Ovary (tissue), 10 donors: ENCODE measurements at places on chromosomes 7 and 10. TPM values are rescaled to one million over a fixed set of nuclear protein-coding genes. Genes with fewer than 3 reads are reported as not detected.

Gene CAMK1D
- 11.7 TPM for total RNA-seq

DNA sequence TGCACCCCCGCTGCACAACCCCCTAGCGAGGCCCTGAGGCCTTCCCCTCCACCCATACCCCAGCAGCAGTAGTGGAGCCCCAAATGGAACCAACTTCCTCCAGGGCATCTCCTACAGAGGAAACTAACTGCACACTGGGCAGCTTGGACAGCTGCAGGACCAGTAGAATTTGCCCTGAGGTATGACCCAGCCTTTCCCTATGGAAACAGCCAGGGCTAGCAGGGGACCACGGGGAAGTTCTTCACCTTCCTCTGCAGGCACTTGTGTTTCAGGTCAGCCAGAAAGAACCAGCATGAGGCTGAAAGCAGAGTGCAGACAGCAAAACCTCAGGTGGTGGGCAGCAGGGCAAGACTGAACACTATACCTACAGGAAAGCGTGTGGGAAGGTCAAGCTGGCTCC, 5.7 kb upstream of the EEPD1 start:
- peaks cover 10% of the 10 kb centered on the region for H3K4me1 ChIP-seq
- no peak overlapping the region for H3K27ac ChIP-seq
- H3K4me3 ChIP-seq: no peak overlapping the region
- H3K27me3 ChIP-seq: no peaks in the 10 kb centered on the region

GRCh38 chr10:6597478-6597877, 17.4 kb upstream of the PRKCQ start:
- no peaks in the 10 kb centered on the region for H3K4me1 ChIP-seq
- H3K27me3 ChIP-seq: no peaks in the 10 kb centered on the region
- DNase-seq: no peak
- H3K4me3 ChIP-seq: no peak overlapping the region
- no peak overlapping the region for H3K27ac ChIP-seq
- H3K36me3 ChIP-seq: no peaks in the 10 kb centered on the region

Gene C10orf67
- total RNA-seq: 0.36 TPM

Gene ZNF488
- total RNA-seq: 0.36 TPM

Gene TLX1
- not detected for total RNA-seq

Gene IKZF1
- total RNA-seq: 2.0 TPM

Gene ZNF138
- 9.3 TPM for total RNA-seq

GRCh38 chr7:37549076-37549931, 100.6 kb upstream of the ELMO1 start:
- H3K4me3 ChIP-seq: no peak overlapping the region
- no peaks in the 10 kb centered on the region for H3K27me3 ChIP-seq
- H3K27ac ChIP-seq: no peak overlapping the region
- H3K4me1 ChIP-seq: peaks cover 2% of the 10 kb centered on the region
- H3K36me3 ChIP-seq: no peaks in the 10 kb centered on the region

DNA sequence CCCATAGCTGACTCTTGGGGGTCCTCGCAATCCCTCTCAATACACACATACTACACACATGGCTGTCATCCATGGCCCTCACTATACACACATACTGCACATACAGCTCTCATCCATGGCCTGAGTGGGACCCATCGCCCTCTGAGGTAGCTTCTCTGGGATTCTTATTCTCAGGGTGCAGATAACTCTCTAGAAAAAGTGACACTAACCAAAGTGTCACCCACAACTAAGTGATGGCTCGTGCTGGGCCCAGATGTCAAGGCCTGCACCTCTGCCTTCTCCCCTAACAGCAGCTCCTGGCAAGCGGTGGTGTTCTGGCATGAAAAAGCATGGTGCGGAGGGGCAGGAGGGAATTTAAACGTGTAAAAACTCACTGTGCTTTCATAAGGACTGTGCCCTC, 62.7 kb upstream of the ZPBP start:
- no peak overlapping the region for H3K27ac ChIP-seq
- H3K36me3 ChIP-seq: no peaks in the 10 kb centered on the region
- DNase-seq: no peak

Gene TMEM176B
- total RNA-seq: 108 TPM

- H3K4me3 ChIP-seq: no peak overlapping the region
- no peaks in the 10 kb centered on the region for H3K36me3 ChIP-seq
- no peak overlapping the region for H3K27ac ChIP-seq
- H3K4me1 ChIP-seq: no peaks in the 10 kb centered on the region
- no peaks in the 10 kb centered on the region for H3K27me3 ChIP-seq
Measured at GRCh38 chr10:126521399-126521798, 133.1 kb upstream of the ADAM12 start.

DNA sequence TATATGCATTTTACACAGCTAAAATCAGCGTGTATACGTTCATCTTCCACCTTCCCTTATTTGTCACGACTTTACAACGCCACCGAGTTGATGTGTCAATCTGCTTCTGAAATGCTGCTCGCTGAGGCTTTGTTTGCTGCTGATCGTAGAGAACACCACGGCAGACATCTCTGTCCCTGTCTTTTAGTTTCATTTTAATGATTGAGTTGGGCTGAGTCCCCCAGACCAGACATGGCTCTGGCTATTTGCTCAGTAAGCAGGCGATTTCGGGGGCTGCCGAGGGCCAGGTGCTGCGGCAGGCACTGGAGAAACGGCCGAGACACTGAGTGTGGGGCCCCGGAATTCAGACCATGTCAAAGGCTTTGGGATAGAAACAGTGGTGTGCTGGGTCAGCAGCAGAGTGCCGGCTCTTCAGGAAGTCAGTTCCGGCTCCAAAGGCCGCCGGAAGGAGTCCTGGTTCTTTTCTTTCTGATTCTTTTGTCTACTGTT, 5.0 kb downstream of the LRRC27 start:
- no peak overlapping the region for H3K27ac ChIP-seq
- H3K36me3 ChIP-seq: no peaks in the 10 kb centered on the region
- H3K27me3 ChIP-seq: no peaks in the 10 kb centered on the region
- no peaks in the 10 kb centered on the region for H3K4me1 ChIP-seq
- peak overlapping the region; percentile 11 for H3K4me3 ChIP-seq
- DNase-seq: no peak

Gene GRID2IP
- 0.34 TPM for total RNA-seq

GRCh38 chr7:81478664-81479063, 291.2 kb downstream of the HGF start:
- H3K27ac ChIP-seq: no peak overlapping the region
- H3K36me3 ChIP-seq: no peaks in the 10 kb centered on the region
- H3K4me3 ChIP-seq: no peak overlapping the region
- no peak for DNase-seq
- no peaks in the 10 kb centered on the region for H3K27me3 ChIP-seq
- H3K4me1 ChIP-seq: no peaks in the 10 kb centered on the region

DNA sequence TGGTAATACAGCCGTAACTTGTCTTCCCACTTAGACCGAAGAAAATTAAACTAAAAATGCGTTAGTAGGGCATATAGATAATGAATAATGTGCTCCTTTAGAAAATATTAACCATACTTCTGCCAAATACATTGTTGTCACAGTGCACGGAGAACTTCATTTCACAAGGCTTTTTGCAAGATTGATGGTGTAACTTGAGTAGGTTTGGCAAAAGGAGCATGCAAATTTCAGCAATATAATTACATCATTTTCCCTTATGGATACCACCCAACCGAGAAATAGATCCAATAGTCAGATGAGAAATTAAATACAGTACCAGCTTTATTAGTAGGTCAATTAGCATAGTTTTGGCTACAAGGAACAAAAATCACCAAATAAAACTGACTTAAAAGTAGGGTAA, 792.6 kb upstream of the C7orf33 start:
- H3K4me3 ChIP-seq: no peak overlapping the region
- no peaks in the 10 kb centered on the region for H3K36me3 ChIP-seq
- H3K27ac ChIP-seq: no peak overlapping the region
- no peak for DNase-seq
- H3K4me1 ChIP-seq: no peaks in the 10 kb centered on the region

Gene PRF1
- 0.78 TPM for total RNA-seq

DNA sequence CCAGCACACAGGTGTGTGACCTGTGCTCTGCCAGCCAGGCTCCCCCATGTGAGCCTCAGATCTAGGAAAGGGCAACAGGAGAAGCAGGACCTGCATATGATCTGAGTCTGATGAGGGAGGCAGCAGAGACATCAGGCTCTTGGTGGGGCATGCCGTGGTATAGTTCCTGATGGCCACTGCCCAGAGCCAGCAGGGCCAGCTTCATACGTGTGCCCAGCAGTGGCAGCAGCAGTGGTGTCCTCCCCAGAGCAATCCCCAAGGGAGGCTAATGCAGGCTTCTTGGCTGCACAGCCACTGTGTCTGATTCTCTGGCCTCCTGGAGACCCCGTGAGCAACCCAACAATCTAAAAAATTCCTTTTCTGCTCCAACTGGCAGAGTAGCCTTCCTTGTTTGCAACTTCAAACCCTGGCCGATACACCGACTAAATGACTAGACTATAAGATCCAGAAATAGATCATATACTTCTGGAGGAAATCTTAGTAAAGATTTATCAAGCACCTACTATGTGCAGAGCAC, 230.6 kb upstream of the ZMIZ1 start:
- no peaks in the 10 kb centered on the region for H3K27me3 ChIP-seq
- H3K36me3 ChIP-seq: no peaks in the 10 kb centered on the region
- H3K27ac ChIP-seq: no peak overlapping the region
- H3K4me1 ChIP-seq: no peaks in the 10 kb centered on the region

DNA sequence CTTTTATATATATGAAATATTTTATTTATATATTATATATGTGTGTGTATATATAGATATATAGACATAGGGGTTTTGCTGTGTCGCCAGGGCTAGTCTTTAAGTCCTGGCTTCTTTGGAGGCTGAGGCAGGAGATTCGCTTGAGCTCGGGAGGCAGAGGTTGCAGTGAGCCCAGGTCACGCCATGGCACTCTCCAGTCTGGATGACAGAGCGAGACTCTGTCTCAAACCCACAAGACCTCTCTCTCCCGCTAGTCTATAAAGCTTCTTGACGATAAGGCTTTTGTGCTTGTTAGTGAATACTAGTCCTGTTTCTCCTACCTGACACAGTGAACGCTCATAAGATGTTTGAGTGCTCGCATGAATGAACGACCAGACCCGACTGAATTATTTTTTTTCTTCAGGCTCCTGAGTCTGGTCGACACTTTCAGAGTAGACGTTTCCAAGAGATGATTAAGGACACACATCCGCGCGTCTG, 577 bp upstream of the DDX21 start:
- no peaks in the 10 kb centered on the region for H3K27me3 ChIP-seq
- peaks cover 9% of the 10 kb centered on the region for H3K4me1 ChIP-seq
- H3K27ac ChIP-seq: peak overlapping the region; percentile 80

DNA sequence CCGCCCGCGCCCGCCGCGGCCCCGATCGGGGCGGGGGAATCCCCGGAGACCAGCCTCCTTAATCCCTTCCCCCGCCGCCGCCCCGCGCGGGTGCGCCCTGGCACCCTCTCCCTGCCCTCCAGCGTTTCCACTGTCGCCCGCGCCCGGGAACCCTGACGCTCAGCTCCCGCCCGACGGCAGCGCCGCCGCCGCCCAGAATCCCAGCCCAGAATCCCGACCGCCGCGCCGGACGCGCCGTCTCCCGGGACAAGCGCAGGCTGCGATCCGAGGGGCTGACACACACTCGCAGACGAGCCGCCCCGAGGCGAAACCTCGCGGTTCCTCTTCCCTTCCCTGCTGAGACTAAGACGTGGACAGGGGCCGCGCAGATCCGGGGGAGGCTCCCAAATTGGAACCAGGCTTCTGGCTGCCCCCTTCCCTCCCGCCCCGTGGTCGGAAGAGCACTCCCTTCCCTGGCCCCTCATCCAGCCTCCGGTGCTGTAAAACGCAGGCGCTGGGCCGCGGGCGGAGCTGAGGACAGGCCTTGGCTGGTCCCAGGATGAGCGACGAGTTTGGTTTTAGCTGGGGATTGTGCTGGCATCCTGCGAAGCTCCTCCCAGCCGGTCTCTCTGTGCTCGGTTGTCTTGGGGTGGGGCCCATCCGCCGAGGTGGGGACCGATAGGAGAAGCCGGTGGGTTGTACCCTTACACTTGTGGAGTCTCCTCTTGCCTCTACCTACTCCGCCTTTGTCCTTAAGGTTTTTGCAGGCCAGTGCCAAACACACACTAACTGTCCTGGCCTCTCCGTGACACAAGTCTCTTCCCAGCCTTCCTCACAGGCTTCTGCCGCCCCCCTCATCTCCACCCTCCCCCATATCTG, 1.1 kb downstream of the MARVELD1 start:
- H3K27me3 ChIP-seq: no peaks in the 10 kb centered on the region
- no peaks in the 10 kb centered on the region for H3K36me3 ChIP-seq
- DNase-seq: peak; percentile 83
- peak overlapping the region; percentile 98 for H3K27ac ChIP-seq

Gene GPNMB
- 39.5 TPM for total RNA-seq

DNA sequence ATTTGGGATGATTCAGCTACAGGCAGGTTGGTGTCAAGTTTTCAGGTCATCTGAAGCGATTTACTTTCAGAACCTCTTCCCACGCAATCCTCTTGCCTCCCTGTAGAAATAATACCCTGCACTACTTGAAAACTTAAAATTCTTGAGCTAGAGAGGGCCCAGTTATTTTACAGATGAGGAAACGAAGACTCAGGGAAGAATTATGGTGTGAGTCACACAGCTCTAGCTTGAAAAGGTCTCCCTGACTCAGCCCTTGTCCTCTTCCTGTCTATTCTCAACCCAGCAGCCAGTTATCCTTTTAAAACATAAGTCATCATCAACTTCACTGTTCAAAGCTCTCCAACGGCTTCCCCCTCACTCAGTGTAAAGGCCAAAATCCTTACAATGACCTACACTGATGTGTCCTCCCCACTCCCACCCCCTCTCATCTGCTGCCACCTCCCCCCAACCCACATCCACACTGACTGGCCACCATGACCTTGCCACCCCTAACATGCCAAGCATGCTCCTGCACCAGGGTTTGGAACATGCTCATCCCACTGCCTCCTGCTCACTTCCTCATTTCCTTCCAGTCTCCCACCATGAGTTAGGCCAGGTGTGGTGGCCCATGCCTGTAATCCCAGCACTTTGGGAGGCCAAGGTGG, 3.4 kb downstream of the DNMBP start:
- no peak overlapping the region for H3K4me3 ChIP-seq
- DNase-seq: no peak
- H3K36me3 ChIP-seq: no peaks in the 10 kb centered on the region
- peak overlapping the region; percentile 16 for H3K27ac ChIP-seq
- no peaks in the 10 kb centered on the region for H3K27me3 ChIP-seq
- H3K4me1 ChIP-seq: peaks cover 11% of the 10 kb centered on the region

Gene TDRD1
- total RNA-seq: 0.46 TPM

GRCh38 chr7:117274951-117275350, 47.9 kb downstream of the WNT2 start:
- no peaks in the 10 kb centered on the region for H3K4me1 ChIP-seq
- no peaks in the 10 kb centered on the region for H3K27me3 ChIP-seq
- H3K36me3 ChIP-seq: no peaks in the 10 kb centered on the region
- DNase-seq: no peak
- no peak overlapping the region for H3K27ac ChIP-seq
